ENCODE measurements at places on chromosomes 6 and 20.
A peak's percentile ranks its signal among the peaks of the same experiment; 100 is the strongest.

- DNase-seq, result peak; percentile 80
Measured at GRCh38 chr20:62550087-62550632, 74.4 kb upstream of the GATA5 start.

DNA sequence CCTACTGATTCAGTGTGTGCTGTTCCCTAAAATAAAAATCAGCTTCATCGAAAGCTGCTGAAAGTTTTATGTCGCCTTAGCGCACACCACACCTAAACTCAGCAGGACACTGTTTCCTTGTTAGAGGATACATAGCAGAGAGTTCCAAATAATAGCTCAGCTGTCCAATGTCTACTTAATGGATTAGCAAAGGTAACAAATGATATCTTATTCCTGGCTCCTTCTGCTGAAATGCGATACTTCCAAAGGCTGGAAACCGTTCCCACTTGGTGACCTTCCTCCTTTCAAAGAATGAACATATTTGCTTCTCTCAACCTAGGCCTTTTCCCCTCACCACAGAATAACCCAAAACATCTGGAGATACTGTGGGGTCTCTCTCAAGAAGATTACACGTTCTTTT is 189.5 kb upstream of the GMDS start:
- DNase-seq, result no peak

- no peak for DNase-seq
Measured at GRCh38 chr6:56714982-56715456, 72.3 kb upstream of the DST start.

GRCh38 chr20:14235355-14235754 is 102.1 kb downstream of the FLRT3 start:
- DNase-seq, result no peak

GRCh38 chr6:46011188-46012085 is 4.2 kb downstream of the CLIC5 start:
- no peak for DNase-seq

- DNase-seq, result no peak
Measured at GRCh38 chr20:40110311-40110831, 578.7 kb downstream of the MAFB start.

GRCh38 chr6:141734071-141734840 is 398.5 kb upstream of the GJE1 start:
- DNase-seq, result no peak

GRCh38 chr6:164570801-164571200 is 738.6 kb downstream of the C6orf118 start:
- DNase-seq, result no peak

DNA sequence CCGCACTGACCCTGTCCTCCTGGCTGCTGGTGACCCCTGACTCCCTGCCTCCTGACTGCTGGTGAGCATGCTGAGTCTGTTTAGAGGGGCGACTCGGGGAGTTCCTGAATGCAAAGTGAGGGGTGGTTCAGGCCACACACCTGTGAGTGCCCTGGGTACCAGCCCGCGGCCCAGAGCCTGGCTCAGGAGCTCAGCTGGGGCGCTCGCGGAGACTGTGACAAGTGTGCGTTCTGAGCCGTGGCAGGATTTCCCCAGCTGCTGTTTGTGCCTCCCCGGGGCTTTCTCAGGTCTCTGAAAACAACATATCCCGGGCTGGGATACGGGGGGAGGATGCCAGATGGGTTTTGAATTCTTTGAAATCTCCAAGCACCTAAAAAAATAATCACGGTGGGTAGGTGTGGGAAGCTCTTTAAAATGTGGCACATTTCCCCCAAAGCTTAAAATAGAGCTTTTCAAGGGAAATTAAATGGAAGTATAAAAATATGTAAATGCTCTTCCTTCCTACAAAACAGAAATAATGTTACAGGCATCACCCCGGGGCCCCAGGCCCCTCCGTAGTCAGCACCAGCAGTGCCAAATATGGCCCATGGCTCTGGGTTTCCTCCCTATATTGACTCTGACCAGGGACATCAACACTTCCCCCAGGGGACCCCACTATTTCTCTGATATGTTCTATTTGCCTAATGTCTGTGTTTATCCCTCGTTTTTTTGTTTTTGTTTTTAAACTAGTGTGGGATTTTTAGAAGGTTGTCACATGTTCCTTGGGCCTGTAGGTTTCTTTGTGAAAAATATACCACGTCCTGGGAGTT is 49.9 kb upstream of the TAGAP start:
- DNase-seq, result peak; percentile 54

GRCh38 chr20:59154317-59155013 is 9.2 kb upstream of the ZNF831 start:
- no peak for DNase-seq

- no peak for DNase-seq
Measured at GRCh38 chr6:139187489-139187888, 52.6 kb downstream of the HECA start.

- no peak for DNase-seq
Measured at GRCh38 chr20:8509809-8510208, 377.7 kb downstream of the PLCB1 start.

- no peak for DNase-seq
Measured at GRCh38 chr6:53009511-53009910, 14.4 kb upstream of the GSTA4 start.

- no peak for DNase-seq
Measured at GRCh38 chr20:50226093-50226974, 35.7 kb downstream of the CEBPB start.

- no peak for DNase-seq
Measured at GRCh38 chr6:147361311-147361981, 147.0 kb upstream of the SAMD5 start.

DNA sequence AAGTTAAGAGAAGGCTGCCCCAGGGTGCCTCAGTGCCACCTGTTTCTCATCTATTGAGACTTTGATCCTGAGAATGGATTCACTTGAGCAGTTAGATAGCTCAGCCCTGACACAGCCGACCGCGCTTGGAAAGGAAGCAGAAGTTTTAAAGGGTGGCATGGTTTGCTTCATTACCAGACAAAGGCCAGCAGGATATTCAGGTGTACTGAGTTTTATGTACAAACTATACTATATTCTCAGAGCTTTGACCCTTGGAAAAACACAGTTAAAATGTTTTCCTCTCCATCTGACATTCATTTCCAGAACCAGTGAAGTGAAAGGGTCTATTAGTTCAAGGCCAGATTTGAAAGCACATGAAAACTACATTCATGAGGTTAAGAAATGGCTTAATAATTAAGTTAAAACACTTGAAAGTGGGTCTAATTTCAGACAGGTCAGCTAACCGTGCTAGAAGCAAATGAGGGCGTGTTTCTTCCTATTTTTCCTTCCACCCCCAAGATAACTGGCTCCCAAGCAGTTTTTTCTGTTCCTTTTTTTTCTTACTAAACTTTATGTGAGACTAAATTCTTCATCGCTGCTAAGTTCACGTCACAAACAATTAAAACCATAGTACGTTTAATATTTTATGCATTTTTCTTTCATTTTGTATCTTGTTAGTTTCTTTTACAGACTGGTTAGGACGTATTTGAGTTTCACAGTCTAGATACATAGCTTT is 385.3 kb upstream of the SOX4 start:
- no peak for DNase-seq

DNA sequence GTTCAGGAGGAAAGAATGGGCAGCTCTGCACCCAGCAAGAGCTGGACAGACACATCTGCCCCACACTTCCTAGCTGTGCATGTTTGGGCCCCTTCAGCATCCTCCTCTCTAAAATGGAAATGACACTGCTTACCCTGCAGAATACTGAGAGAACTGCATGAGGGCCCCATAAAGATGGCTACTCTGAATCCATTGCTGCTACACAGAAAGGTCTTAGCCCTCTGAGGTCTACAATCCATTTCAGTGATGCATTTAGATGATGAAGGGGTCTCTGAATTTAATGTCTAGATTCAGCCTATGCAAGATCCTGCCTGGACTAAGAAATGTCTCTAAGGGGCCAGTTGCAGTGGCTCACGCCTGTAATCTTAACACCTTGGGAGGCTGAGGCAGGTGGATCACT is 11.3 kb downstream of the BMP7 start:
- DNase-seq, result no peak

DNA sequence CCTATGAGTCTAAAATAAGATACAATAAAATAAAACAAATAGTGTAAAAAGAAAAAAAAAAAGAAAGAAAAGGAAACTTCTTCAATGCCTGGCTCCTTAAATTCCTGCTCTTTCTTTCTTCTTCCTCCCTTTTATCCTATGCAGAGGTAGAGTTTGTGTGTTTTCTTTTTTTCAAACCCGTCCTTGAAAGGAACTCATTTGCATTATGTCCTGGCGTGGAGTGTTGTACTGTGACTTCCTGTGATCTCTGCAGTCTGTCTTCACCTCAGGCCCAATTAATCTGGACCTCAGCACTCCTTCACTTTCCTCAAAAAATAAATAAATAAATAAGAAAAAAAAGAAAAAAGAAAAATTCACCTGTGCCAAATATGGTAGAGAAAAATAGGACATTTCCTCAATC is 541.9 kb upstream of the SPTLC3 start:
- DNase-seq, result no peak

GRCh38 chr6:143959927-143960326 is 48.1 kb downstream of the PLAGL1 start:
- no peak for DNase-seq

GRCh38 chr6:113148566-113148965 is 708.6 kb upstream of the MARCKS start:
- DNase-seq, result no peak

DNA sequence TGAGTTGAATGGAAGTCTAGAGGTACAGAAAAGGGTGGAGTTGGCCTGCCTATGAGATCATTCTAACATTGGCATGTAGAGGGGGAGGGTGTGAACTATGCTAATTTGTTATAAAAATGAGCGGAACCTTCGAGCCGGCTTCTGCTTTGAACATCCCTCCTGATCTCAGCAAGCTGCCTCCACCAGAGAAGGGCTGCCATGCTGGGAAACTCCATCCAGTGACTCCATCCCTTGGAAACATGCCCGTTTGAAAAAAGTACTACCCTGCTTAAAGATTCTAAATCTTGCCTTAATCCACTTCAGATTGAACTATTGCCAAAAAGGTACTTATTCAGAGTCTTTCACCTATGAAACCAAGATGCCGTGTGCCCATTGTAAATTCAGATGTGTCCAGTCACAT is 43.6 kb upstream of the TMEM170B start:
- no peak for DNase-seq

DNA sequence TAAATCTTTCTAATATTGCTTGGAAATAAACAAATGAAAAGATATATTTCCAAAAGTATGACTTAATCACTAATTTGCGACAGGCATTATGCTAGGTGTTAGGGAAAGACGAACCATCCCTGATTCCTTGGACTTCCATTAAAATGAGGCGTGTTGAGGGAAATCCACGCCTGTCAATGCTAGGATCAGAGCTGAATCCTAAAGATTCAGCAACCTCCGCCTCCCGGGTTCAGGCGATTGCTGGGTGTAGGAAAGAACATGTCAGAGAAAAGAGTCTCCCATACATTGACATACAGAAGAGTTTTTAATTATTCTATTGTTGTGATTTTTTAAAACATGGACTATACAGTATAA is 16.8 kb upstream of the PRSS16 start:
- DNase-seq, result no peak

- DNase-seq, result no peak
Measured at GRCh38 chr6:128069188-128069587, 168.3 kb upstream of the THEMIS start.

DNA sequence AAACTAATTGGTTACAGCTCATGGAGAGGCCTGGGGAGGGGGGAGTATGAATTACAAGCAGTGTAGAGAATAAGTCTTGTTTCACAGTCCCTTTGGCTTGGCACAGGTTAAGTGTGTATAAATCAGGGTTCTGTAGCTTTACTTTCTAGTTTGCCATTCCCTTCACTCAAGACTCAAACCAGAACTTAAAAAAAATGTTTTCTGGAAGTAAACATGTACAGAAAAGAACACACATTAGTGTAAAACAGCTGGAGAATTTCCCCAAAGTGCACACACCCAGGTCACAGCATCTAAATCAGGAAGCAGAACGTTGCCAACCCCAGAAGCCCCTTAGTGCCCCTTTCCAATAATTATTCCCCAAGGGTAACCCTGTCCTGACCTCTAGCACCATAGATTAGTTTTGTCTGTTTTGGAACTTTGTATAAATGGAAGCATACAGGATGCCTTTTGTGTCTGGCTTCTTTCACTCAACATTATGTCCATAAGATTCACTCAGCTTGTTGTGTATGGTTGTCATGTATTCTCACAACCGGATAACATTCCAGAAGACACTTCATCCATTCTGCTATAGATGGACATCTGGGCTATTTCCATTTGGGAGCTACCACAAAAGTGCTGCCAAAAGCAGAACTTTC is 33.7 kb upstream of the SCUBE3 start:
- DNase-seq, result no peak

GRCh38 chr6:28351087-28351486 is 1.3 kb downstream of the ZKSCAN3 start:
- no peak for DNase-seq

- no peak for DNase-seq
Measured at GRCh38 chr6:41885930-41886329, 9.2 kb downstream of the USP49 start.

DNA sequence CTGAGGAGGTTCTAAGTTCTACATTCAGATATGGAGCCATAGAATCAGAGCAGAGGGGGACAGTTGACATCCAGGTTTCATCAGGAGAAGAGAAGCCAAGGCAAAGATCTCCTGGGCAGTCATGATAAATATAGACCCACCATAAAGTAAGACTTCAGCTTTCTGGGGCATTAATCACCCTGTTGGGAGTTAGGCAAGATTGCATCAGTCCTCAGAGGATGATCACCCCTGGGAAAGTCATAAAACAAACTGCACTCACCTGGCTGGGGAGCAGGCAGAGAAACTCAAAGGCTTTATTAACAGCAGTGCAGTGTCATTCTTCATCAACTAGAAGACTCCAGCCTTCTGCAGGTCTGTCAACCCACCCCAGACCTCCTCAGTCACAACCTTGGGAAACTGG is 301.3 kb upstream of the JARID2 start:
- no peak for DNase-seq

- no peak for DNase-seq
Measured at GRCh38 chr6:124941259-124941658, 21.0 kb upstream of the RNF217 start.

- DNase-seq, result peak; percentile 76
Measured at GRCh38 chr20:3042625-3043024, 797 bp upstream of the GNRH2 start.

GRCh38 chr6:169587975-169588374 is 113.9 kb downstream of the WDR27 start:
- no peak for DNase-seq

GRCh38 chr20:24766826-24767622 is 182.0 kb upstream of the CST7 start:
- DNase-seq, result peak; percentile 6

GRCh38 chr20:44886828-44887227 is 1.3 kb downstream of the YWHAB start:
- no peak for DNase-seq

DNA sequence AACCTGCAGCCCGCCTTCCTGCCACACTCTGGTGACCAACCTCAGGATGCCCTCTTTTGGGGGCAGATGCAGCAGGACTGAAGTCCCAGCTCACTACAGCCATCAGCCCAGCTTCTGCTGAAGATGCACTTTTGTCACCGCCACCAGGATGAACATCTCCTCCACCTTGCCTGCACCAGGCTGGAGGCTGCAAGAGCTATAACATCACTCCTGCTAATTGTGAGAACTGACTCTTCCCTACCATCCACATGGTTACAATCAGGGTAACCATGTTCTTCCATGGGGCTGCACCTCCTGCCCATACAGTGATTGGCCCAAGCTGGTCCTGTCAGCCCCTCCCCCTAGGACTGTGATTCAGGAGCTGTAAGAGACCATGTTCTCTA is 2.0 kb upstream of the ACTL10 start:
- DNase-seq, result no peak

GRCh38 chr6:29705389-29706231 is 17.6 kb upstream of the HLA-F start:
- DNase-seq, result peak; percentile 38

Measured in femur (tissue), 1 donor.